ENCODE measurements at places on chromosomes 6 and 20.

DNA sequence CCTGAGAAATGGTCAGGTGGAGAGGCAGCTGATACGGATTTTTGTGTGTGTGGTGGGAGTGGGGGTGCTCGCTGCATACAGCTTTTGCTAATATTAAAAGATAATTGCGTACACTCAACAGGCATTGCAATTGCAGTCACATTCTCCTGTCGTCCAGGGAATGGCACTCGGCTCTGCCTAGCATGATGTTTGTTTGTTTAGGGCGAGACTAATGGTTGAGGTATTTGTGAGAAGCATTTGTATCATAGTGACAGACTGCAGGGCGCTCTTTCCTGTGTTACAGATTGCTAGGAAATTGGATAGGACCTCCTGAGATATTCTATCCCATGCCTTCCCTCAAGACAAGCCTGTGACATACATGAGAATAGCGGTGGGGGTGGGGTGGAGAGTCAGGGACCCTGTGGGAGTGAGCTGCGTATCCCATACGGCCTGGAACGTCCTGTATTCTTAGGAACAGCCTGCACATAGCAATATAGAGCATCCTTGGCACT is 207.4 kb downstream of the SOX4 start:
- no peak for DNase-seq

- DNase-seq, result no peak
These were observed 170.8 kb downstream of the SASH1 start for GRCh38 chr6:148513145-148514071.

GRCh38 chr20:37615340-37616109 is 78.3 kb upstream of the CTNNBL1 start:
- peak; percentile 47 for DNase-seq

DNA sequence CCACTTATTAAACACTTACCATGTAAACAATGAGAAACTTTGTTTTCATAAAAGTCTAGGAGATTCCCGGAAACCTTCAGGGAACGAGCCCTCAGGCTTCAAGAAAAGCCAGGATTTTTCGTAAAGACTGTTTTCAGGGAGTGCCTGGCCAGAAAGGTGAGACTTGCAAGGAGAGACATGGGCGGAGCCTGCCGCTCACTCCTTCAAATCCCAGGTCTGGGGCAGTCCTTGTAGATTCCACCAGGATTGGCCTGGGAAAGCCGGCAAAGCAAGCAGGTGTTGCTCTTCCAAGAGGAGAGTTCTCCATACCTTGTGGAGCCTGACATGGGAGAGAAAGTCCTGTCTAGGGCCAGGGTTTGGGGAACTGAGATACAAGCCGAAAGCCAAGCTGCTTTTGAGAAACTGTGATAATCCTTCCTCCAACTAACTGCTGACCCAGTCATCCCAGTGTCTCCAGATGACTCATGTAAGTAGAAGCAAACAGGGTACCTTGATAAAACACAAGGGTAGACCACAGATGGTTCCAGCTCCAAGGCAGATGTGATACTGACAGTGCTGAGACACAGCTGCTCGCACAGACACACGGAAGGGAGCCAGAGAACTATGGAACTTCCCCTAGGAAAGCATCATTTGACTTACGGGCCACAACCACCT is 69.4 kb upstream of the NAA20 start:
- DNase-seq, result no peak

All from activated CD4-positive, alpha-beta T cell treated with anti-CD3 and anti-CD28 coated beads for 4 hours (primary cell).